ENCODE measurements at places on chromosomes 1 and 21.

DNA sequence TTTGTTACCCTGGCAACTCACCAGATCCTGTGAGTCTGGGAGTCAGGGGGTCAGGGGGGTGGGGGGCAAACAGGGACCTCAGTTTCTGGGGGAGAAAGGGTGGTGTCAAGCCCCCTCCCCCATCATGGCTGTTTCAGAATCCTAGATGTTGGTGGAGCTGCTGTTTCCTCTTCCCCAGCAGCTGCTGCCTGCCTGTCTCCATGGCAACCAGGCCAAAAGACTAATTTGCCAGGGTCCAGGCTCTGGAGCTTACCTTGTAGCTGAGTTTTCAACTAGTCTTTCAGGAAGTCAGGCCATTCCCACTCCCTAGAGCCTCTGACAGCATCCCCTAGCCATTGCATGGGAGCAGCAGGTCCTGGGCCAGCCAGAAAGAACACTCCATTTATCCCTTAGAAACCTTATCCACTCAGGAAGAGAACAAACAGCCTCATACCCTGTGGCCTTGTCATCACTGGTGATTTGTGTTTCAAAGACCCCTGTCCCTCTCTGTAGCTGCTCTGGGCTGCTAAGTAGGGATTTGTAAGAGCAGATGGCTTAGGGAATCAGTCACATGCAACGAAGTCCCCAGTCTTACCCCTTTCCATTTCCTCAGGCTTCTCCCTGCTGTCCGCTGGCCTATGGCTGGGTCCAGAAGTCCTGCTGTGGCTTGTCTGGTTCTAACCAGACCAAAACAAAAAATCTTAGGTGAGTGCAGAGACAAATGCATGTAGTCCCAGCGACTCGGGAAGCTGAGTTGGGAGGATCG, 21.5 kb upstream of the STMN1 start:
- DNase-seq, result peak; percentile 56

- DNase-seq, result no peak
These were observed 2.0 kb downstream of the RPL5 start for GRCh38 chr1:92833840-92834239.

DNA sequence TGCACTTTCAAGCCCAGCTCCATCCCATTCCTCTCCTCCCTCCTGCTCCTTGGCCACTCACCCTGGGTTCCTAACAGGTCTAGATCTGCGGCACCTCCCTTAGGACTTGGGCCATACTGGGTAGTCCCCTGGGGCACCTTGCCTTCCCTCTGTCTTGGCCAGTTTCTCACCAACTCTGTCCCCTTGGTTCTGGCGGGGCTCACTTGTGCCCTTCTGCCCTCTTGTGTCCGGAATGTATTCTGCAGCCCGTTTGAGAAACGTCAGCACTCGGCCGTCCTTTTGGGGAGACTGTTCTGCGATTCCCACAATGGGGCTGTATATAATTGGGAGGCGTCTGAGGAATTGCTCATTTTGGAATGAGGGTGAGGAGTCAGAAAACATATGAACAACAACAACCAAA, 162.4 kb downstream of the ZSCAN20 start:
- DNase-seq, result peak; percentile 55

GRCh38 chr21:39314143-39315027, 953 bp upstream of the BRWD1 start:
- peak; percentile 70 for DNase-seq

DNA sequence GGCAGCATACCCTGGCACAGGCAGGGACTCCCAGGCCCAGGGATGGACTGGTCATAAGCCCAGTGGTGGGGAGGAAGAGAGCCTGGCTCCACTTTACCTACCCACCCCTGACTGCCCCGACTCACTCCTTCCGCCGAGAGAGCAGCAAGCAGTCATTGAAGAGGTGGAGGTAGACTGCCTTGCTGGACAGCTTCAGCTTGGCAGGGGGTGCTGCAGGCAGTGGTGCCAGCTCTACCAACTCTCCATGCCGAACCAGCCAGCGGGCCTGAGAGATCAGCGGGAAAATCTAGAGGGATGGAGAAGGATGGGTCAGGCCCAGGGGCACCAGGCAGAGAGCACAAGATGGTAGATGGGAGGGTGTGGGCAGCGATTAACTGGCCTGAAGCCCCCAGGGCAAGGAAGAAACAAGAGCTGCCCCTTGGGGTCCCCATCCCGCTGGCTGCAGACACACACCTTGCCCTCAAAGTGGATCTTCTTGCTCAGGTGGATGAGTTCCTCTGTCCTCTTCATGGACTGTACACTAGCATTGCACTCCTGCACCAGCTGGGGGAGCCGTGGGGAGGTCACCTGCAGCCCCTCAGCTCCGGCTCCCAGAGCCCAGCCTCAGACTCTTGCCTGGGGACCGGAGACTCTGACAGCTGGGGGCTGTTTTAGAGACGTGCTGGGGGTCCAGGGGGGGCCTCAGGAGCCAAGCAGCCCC, 7.7 kb downstream of the ARHGEF19 start:
- DNase-seq, result peak; percentile 58

GRCh38 chr1:64871256-64871655, 95.1 kb downstream of the JAK1 start:
- DNase-seq, result peak; percentile 80

DNA sequence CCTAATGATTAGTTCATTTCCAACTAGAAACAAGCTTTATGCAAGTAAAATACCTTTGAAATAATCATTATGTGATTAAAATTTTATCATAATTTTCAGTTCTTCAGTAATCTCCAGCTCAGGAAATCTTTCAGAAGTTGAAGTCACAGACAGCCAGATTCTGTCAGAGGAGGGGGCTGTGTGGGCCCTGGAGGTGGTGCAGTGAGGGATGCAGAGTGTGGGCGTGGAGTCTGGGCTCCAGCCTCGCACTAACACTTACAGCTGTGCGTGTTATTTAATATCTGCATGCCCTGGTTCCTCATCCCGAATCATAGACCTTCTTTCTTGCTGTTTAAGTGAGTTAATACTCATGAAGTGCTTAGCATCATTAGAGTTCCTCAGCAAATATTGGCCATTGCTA, 23.9 kb downstream of the WDR64 start:
- DNase-seq, result no peak

GRCh38 chr1:16605213-16605525, 8.2 kb downstream of the NBPF1 start:
- no peak for DNase-seq

DNA sequence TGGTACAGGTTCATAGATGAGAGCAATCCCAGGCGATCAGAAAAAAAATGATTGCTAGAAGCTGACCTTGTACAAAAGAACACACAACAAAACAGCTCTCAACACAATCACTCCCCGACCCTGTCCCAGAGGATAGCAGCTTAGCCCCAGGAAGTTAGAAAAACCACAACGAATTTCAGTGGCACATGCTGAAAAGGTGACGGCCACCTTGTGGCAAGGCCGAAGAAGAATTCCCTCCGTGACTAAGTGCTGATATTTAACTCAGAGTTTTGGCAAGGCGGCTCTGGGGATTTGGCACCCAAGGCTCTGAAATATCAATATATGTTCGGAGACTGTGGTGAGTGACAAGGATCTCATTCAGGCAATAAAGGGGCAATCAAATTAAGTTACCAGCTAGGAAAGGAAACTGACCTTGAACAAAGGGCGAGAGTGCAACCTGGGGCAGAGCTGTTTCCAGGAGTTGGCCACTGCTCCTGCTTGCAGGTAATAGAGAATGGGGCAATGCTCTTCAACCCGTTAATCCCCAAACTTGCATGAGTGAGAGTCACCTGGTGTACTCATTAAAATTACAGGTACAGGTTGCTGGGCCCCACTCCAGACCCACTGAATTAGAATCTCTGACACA, 96.2 kb downstream of the BEND5 start:
- no peak for DNase-seq

DNA sequence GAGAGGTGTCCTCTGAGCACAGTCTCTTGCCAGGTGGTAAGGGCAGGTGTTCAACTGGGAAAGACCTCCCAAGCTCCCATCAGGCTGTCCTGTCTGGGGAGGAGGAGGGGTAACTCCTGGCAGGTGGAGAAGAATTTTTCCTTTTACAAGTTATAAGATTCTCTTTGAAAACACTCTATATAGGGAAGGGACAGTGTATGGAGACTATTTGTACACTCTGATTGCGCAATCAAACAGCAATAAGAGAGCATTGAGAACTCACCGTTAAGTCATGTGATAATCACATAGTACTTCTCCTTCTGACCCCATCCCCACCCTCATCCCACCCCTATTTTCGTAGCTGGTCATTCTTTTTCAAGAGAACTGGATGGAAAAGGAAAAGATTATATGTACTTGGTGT, 179.3 kb upstream of the ZNF644 start:
- DNase-seq, result no peak

DNA sequence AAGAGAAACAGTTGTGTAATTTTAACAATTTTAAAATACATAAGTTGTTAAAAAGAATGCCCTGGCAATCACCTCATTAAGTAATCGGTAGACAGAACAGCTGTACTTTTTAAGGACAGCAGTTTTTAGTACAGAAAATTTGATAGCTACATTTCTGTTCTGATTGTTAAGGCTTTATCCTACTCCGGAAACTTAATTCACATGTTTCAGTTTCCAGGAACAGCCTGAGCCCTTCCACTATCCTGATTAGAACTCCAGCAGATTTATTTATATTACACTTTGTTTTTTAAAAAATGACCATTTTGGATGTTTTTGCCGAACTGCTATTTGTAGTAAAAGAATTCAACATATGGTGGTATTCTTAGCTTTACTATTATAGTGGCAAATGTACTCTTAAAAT, 8.7 kb downstream of the PRRC2C start:
- DNase-seq, result no peak

- no peak for DNase-seq
These were observed 31.5 kb downstream of the FOXD2 start for GRCh38 chr1:47469390-47469759.

- no peak for DNase-seq
These were observed 101.0 kb downstream of the AJAP1 start for GRCh38 chr1:4755301-4755845.

DNA sequence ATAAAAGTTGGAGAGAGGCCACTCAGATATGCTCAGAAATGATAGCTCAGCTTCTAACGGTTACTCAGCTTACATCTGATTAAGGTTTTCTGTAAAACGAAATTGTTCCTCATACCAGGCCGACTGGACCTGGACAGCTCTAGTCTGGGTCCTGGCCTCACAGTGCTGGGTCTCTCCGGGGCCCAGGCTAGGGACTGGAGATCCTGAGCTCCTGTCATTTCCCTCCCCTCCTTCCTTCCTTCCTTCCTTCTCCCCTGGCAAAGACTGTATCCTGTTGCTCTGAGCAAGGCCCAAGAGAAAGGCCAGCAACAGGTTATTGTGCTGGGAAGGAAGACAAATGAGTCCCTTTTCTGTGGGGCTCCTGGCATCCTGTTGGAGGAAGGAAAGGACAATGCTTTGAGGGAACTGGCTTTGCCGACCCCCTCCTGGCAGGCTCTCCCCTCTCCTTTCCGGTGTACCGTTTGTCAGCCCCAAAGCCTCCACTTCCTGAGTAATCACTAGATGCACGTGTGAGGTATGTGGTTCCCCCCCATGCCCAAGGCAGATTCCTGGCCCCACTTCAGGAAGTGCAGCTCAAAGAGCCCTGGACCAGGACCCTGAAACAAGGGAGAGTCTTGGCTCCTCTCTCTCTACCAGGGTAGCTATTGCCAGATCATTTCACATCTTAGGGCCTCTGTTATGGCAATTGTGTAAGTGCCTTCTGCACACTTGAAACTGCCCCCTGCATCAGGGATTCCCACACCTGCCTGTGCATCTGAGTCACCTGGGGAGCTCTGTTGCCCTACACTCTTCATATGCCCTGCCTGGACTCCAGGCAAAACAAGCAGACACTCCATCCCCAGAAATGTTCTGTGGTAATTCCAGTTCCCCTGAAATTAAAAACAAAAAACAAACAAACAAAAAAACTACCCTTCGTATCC, 212.7 kb upstream of the FGGY start:
- DNase-seq, result peak; percentile 84

- no peak for DNase-seq
These were observed 41.2 kb upstream of the RGS8 start for GRCh38 chr1:182725259-182726255.

- no peak for DNase-seq
These were observed 46.7 kb upstream of the MAN1A2 start for GRCh38 chr1:117320515-117320914.

Data from dermis blood vessel endothelial cell (primary cell).